ENCODE measurements at places on chromosomes 12 and 14.

GRCh38 chr12:59651229-59651920 lies 55.5 kb downstream of the SLC16A7 start:
- DNase-seq = no peak

DNA sequence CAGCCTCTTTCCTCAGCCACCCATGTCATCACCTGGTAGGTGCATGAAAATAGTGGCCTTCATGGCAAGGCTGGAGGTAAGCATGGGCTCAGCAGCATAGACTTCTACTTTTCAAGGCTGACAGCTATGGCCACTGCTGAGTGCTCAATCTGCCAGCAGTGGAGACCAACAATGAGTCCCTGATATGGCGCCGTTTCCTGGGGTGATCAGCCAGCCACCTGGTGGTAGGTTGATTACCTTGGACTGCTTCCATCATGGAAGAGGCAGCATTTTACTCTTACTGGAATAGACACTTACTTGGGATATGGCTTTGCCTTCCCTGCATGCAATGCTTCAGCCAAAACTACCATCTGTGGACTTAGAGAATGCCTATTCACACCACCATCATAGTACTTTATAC lies 39.5 kb upstream of the USP44 start:
- DNase-seq = no peak

DNA sequence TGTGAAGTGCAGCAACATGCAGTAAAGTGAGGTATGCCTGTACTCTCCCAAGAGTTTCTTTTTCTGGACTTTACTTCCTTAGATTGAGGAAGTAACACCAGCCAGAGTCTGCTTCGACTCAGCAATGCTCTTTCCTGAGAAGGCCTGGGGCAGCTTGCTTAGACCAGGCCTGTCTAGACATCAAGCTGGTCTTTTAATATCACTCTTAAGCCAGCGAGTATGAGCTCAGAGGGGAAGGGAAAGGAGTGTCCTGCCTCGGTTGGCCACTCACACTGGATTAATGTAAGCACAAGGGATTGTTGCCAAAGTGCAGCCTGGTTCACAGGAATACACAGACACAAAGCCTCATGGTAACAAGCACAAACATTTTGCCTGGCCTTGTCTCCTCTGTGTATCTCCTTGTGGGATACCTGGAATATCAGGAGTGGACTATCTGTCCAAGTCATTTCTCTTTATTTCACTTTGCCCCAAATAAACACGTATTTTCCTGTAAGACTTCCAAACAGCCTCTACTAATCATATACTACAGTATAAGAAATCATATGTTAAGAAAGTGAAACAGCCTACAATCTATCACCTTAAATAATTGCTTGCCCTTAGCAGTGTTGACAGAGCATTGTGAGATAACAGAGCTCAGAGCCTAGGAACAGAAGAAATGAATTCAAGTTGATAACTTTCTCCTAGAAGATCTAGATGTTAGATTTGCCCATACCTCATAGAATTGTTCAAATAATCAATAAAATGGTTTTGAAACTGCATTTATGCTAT lies 121.2 kb upstream of the DAAM1 start:
- no peak for DNase-seq

GRCh38 chr12:43107026-43107775 lies 444.8 kb downstream of the ADAMTS20 start:
- no peak for DNase-seq

- DNase-seq = no peak
These were observed 50.5 kb downstream of the SAMD4A start for GRCh38 chr14:54617467-54617866.

- DNase-seq = no peak
These were observed 159.8 kb downstream of the KITLG start for GRCh38 chr12:88420457-88420856.
